Inflammatory macrophage treated with lipopolysaccharide for 4 hours (primary cell): ENCODE measurements at places on chromosomes 4 and X.

DNA sequence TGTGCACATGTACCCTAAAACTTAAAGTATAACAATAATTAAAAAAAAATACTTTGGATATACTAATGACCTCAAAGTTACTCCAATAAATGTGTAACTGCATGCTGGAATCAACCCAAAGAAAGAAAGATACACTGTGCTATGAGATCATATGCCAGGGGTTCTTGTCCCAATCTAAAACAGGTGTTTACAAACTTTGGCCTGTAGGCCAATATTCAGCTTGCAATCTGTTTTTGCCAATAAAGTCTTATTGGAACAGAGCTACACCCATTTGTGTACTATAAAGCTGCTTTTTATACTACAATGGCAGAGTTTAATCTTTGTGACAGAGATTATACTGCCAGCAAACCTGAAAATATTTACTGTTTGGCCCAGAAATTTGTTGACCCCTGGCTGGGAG lies 138.8 kb upstream of the AFF2 start:
- DNase-seq: no peak

GRCh38 chr4:47465004-47465403 lies 1.5 kb upstream of the COMMD8 start:
- DNase-seq: no peak

GRCh38 chr4:161350946-161351345 lies 812.9 kb downstream of the FSTL5 start:
- no peak for DNase-seq

DNA sequence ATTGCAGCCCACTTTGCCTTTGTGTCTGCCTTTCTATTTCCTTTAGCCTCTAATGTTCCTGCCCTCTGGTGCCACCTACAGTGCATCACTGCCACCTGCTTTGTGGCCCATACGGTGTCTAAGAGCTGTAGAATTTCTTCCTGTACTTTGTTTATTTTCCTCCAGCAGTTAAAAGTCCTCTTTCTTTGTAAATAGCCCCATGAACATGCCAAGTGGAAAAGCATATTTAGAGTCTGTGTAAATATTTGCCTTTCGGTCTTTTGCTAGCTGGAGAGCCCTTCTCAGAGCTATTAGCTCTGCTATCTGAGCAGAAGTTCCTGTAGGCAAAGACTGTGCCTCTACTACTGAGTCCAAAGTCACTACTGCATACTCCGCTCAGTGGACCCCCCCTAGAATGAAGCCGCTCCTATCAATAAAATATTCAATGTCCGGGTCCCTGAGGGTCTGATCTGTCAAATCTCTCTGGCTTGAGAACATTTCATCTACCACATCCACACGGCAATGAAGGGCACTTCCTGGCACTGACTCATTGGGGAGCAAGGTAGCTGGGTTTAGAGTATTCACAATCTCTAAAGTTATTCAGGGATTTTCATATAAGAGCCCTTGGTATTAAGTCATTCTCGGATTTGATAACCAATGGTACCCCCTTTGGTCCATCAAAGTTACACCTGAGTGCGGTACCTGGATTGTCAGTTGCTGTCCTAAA lies 36.3 kb downstream of the SULT1E1 start:
- DNase-seq: peak; percentile 35

- DNase-seq: no peak
Measured at GRCh38 chrX:76538860-76539259, 111.3 kb downstream of the MAGEE1 start.

GRCh38 chr4:7717161-7717560 lies 222.5 kb downstream of the AFAP1 start:
- DNase-seq: no peak

DNA sequence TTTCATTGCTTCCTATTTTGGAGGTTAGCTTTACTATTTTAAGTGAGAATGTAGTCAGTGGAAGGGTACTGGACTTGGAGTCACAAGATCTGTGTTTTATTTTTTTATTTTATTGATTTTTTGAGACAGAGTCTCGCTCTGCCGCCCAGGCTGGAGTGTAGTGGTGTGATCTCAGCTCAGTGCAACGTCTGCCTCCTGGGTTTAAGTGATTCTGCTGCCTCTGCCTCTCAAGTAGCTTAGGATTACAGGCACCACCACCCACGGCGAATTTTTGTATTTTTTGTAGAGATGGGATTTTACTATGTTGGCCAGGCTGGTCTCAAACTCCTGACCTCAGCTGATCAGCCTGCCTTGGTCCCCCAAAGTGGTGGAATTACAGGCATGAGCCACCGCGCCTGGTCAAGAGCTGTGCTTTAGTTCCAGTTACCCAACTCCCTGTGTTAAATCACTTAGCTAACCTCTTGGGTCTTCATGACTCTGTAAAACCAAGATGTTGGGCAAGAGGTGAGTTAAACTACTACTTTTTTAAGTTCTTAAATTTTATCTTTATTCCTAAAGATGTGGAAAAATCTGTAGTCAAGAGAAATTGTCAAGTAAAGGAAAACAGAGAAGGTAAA lies 11.2 kb downstream of the USP9X start:
- peak; percentile 46 for DNase-seq

DNA sequence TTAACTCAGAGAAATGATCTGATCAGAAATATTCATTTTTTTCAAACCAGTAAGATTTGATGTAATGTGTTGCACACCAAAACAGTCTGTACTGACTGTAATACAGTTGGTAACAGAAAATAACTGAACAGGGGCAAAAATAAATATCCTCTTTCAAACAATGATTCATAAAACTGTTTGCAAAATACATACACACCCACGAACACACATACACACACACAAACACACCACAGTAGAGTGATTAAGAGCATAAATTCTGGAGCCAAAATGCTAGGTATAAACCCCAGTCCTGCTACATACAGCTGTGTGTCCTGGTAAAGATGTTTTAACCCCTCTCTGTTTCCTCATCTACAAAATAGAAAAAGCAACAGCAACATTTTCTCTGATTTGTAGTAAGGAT lies 376.6 kb downstream of the PDGFC start:
- peak; percentile 4 for DNase-seq

- no peak for DNase-seq
Measured at GRCh38 chr4:43243433-43244116, 351.1 kb downstream of the GRXCR1 start.

- DNase-seq: peak; percentile 18
Measured at GRCh38 chr4:68373513-68373912, 23.6 kb upstream of the YTHDC1 start.

GRCh38 chrX:105752338-105752956 lies 69.9 kb upstream of the NRK start:
- DNase-seq: no peak

DNA sequence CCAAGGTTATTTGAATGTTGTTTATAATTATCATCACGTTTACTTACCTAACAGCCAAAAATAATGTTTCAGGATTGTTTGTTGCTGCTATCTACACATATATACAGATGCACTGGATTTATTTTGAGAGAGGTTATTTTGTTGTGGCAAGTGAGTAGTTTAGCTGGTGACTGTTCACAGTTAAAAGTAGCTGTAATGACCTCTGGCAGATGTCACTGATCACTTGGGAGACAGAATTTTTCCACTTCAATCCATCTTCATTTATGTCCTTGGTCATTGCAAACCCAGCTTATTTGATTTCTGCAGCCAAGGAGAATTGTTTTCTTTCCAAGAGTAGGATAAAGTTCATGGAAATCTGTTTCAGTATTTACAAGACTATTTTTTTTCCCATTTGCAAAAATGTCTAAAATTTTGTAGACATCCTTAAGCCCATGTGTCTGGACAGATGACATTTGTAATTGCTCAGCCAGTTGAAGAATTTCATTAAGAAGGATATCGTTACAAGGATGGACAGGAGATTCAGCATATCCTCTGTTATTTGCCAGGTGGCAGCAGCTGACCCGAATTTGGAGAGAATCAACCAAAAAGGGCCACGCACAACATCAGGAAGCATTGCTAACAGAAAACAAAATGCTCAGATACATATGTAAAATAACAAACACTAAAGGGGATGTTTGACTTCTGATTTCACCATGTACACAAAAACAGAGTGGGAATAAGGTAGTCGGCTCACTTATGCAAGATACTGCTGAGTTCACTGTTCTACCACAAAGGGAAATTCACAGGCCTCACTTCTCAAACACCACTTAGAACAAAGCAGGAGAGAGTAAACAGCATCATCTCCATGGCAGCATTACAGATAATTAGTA lies 64.5 kb downstream of the GPRIN3 start:
- DNase-seq: peak; percentile 63

DNA sequence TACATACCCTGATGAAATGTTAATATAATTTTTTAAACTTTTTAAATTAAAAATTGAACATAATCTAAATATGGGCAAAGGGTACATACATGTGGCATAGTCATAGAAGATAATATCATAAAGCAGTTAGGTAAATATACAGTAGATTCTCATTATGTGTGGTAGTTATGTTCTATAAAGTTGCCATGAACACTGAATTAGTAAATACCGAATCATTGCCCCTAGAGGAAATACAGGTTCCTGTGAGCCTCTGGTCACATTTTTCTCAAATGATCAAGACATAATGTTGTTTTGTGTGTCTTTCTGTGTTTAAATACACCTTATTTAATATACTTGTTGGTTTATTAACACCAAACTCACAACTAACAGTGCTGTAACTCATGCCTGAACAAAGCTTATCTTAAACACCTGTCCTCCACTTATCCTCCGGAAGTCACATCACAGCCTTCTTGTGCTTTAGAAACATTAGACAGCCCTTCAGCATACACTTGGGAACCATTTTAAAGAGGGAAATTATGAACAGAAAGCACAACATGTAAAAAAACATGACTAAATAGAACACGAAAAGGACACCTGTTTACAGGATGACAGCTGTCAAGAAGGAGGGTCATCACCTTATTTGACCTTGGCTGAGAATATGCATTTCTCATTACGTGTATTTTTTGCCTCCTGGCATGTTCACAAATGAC lies 169.4 kb upstream of the NAP1L5 start:
- DNase-seq: no peak

DNA sequence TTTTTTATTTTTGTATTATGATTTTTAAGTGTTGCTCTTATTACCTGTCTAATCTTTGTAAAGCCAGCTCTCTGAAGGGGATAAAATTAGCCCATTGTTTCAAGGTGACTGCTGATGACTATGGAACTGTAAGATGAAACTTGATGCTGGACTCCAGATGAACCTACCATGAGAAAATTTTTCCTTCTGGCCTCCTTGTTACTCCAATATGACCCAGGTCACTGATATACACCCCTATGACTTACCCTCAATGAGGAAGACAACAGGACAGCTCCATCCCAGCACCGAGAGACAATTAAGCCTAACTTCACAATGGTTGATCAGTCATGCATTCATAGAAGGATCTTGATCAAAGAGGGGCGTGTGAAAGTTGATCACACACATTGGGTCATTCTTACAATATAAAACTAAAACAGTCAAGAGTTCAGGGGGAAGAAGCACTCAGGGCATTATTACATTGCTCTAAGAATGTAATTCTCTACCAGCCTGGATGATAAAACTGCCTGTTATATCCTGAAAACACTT lies 230.8 kb upstream of the AGTR2 start:
- DNase-seq: no peak

DNA sequence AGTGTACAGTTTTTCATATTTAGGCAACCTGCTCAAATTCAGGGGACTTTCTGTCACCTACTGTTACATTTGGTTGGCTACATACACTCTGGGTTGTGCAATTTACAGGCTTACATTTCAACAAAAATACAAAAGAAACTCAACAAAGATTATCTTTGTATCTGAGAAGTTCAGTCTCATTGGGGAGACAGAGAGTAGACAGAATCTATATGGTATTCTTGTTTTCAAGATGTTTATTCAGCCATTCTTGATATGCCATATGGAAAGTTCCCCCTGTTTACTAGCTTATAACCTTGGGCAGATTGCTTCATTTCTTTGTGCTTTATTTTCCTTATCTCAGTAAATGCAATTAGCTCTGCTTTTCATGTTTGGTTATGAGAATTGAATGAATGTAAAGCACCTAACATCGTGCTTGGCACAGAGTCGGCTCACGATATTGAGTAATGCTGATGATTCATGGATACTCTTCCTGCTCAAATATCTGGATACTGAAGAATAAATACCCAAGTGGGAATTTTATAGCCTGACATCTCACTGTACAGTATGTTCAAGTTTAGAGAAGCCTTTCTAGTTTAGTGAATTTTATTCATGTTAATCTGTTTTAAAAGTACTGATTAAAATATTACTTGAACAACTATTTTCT lies 96.5 kb upstream of the PACRGL start:
- DNase-seq: no peak

- no peak for DNase-seq
Measured at GRCh38 chr4:8163026-8163425, 4.4 kb upstream of the ABLIM2 start.

DNA sequence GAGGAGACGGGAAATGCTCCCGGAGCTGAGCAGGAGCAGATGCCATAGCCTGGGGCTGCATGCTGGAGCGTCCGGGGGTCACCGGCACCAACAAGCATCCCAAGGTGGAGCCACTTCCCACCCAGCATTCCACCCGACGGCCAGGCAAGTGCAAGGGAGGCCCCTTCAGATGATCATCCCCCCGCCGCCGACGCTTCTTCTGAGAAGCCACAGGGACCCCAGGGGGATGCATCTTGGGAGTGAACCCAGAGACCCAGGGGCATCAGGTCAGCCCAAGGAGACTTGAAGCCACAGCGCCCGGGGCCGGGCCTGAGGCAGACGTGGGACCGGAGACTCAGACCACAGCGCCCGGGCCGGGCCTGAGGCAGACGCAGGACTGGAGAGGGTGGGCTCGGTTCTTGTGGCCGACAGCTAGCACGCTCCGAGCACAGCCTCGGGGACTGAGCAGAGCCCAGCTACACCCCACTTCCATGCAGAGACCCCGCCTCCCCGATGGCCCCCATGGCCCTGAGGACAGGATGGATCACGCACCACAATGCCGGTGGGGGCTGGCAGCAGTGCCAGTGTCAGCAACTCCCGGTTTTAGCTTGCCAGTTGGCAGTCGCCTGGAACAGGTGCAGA lies 33.0 kb upstream of the CPLX1 start:
- no peak for DNase-seq

DNA sequence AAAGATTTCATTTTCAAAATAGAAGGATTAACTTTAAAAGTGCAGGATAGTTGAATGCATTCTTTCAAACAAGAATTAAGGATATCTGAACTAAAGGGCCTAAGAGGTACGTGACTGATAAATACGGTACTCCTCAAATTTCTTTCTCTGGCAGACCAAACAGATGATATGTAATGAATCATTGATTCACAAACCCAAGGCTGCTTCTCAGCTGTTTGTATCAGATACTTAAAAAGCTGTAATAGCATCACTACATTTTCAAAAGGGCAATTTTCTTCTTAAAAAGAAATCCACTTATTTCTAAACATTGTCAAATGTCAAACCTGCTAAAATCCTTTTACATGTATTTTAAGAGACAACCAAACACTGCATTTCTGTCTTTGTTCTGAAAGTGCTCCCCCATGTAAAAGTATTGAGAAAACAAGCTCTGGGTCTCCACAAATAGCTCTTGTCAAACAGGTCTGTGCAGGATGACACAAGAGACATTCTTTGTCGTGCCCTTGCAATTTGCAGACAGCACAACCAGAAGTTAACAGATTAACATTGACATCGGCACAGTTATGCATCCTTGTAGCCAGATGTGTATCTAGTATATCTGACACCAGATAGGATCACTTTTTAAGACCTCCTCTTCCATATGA lies 82.0 kb downstream of the MANBA start:
- DNase-seq: no peak

- DNase-seq: no peak
Measured at GRCh38 chr4:95217197-95217596, 331.6 kb downstream of the UNC5C start.

GRCh38 chrX:97907791-97908190 lies 1024.1 kb downstream of the RPA4 start:
- no peak for DNase-seq

GRCh38 chrX:16986169-16986568 lies 39.7 kb downstream of the REPS2 start:
- DNase-seq: no peak
